NCI-H524 treated with DMSO at 0.1 percent for 48 hours (cell line): ENCODE measurements at places on chromosomes 12 and 14.

DNA sequence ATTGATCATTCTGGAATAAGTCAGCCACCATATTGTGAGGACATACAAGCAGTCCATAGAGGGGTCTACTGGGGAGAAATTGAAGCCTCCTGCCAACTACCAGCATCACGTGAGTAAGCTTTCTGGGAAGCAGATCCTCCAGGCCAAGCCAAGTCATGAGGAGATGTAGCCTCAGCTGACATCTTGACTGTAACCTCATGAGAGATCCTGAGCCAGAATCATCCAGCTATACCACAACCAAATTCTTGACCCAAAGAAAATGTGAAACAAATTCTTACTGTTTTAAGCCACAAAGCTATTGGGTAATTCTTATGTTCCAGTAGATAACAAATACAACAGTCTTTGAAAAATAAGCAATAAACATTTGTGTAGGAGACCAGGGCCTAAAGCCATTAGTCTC lies 479.4 kb upstream of the DCN start:
- DNase-seq, result no peak

GRCh38 chr14:52860910-52861309 lies 69.5 kb upstream of the GNPNAT1 start:
- no peak for DNase-seq

GRCh38 chr14:94046696-94047250 lies 20.6 kb downstream of the OTUB2 start:
- DNase-seq, result no peak

- no peak for DNase-seq
Measured at GRCh38 chr12:20105943-20106342, 262.4 kb upstream of the PDE3A start.

DNA sequence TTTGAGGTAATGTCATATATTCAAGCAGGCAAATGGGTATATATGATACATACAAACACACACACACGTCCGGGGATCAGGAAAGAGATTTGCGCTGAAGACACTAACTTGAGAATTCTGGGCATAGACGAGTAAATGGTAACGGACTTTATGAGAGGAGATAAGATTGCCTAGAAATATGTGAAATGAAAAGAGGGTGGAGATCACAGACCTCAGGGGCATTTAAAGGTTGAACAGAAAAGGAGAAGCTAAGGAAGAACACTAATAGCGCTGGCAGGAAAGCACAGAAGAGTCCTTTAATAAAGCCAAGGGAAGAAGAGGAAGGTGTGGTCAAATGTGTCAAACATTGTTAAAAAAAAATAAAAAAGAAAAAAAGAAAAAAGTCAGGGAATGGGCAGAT lies 13.1 kb downstream of the CRY1 start:
- DNase-seq, result no peak

GRCh38 chr14:61561657-61562276 lies 133.5 kb upstream of the HIF1A start:
- no peak for DNase-seq

DNA sequence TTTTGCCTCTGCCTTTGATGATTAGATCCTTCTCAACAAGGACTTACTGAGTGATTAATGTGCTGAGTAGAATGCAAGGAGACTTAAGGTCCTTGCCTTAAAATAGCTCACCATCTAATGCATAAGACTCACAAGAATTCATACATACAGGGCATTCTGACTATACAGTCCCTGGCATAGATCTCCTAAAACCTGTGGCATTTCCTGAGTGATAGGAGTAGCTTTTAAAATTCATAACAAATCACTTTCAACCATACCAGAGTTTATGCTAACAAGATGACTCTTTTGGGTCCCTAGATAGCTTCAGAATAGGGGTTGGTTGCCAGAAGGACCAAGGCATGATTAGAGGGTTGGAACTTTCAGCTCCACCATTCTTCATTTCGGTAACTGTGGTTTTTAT lies 48.8 kb downstream of the STXBP6 start:
- DNase-seq, result no peak

DNA sequence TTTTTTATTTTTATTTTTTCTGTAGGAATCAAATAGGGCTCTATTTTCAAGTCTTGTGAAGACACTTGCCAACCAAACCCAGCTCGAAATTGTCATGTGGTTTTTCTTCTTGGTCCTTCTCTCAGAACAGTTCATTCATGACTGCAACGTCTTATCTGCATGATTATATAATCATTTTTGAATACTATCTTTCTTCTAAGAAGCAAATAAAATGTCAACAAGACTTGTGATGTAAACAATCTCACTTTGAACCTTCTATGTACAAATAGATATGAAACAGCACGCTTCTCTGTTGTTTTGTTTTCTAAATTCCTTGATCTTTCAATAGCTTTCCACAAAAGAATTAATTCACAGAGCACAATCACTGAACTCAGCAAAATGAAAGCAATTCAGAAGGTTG lies 320.7 kb downstream of the SOX5 start:
- no peak for DNase-seq

GRCh38 chr12:34403706-34404376 lies 381.5 kb downstream of the ALG10 start:
- no peak for DNase-seq

DNA sequence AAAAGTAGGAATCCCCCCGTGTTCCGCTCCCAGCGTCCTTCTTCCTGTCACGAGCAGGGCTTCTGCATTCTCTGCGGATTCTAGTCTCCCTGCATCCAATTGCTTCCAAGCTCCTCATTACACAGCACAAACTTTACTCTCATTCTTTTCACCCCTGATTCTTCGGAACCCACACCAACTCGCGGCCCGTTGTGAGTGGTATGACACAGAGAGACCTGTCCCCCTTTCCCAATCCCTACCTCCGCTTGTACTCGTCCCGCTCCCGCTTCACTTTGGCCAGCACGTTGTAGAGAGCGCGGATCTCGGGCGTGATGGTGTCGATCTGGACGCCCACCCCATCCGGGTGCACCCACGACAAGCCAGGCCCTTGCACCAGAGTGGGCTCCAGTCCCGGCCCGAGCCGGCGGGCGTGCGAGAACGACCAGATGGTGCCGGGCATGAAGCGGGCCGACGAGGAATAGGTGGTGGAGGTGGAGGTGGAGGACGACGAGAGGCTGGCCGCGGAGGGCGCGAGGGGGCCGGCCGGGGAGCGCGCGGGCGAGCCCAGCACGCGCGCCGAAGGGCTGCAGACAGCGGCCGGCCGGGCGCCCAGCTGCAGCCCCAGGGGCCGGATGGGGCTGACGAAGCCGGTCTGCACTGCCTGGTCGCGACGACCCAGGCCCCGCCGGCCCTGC lies 687 bp downstream of the IFFO1 start:
- no peak for DNase-seq

- no peak for DNase-seq
Measured at GRCh38 chr12:121165316-121165715, 32.6 kb downstream of the P2RX7 start.

DNA sequence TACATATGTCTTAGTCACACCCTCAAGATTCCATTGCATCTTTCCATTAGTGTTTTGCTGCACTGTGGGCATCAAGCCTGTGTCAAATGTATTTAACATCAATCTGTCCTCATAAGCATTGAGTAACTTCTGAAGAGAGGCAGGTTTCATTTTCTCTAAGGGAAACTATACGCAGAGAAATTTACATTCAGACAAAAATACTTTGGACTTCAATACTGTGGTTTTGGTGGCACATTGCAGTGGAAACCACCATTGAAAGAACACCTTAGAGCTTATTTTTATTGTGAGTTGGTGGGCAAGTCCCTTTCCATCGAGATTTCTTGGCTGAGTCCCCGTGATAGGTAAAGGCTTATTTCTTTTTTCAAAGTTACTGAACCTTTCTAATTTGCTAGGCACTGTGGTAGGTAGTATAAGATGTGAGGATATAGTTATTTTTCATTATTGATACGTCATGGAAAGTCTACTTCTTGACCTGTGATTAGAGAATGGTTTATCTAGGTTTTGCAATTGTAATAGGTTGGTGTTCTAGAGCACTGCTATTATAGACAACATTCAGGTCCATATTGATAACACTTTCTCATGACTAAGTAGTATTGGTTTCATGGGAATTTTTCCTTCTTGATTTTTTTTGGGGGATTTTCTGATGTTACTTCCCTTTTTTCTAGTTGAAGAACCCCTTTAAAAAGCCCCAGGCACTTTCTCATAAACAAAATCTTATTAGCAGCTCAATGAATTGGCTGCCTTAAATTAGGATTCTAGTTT lies 81.9 kb downstream of the CFAP54 start:
- no peak for DNase-seq
